ENCODE measurements at places on chromosomes 2 and 18.
A peak's percentile ranks its signal among the peaks of the same experiment; 100 is the strongest.

GRCh38 chr18:69839497-69839896 is 108.2 kb downstream of the CD226 start:
- DNase-seq: no peak

- DNase-seq: no peak
Observed at GRCh38 chr2:127618551-127619202, 27.3 kb upstream of the GPR17 start.

DNA sequence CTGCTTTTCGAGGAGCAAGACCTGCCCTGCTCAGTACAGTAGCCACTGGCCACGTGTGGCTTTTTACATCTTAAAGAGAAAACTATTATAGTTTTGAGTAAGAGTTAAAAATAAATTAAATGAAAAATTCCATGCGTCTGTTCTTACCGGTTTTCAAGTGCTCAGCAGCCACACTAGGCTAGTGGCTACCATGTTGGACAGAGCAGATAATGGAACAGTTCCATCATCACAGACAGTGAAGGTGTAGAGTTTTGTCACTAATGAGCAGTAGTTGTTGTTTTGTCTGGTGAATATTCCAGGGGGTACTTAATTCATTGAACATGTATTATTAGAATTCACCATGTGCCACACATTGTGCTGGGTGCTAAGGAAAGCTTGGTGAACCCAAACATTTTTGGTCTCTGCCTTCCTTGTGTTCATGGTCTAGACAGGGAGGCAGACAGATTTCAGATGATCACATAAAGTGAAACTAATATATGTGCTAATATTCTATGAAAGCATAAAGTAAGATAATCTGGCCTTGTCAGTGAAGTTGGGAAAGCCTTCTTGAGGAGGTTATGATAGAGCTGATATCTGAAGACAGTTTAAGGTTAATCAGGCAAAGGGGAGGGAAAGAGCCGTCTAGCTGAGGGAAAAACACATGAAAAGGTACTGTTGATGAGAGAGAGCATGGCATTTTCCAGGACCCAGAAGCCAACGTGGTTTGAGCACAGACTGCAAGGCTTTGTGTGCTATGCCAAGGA is 1.4 kb downstream of the ALMS1 start:
- DNase-seq: no peak

GRCh38 chr2:66850376-66850775 is 415.5 kb downstream of the MEIS1 start:
- no peak for DNase-seq

DNA sequence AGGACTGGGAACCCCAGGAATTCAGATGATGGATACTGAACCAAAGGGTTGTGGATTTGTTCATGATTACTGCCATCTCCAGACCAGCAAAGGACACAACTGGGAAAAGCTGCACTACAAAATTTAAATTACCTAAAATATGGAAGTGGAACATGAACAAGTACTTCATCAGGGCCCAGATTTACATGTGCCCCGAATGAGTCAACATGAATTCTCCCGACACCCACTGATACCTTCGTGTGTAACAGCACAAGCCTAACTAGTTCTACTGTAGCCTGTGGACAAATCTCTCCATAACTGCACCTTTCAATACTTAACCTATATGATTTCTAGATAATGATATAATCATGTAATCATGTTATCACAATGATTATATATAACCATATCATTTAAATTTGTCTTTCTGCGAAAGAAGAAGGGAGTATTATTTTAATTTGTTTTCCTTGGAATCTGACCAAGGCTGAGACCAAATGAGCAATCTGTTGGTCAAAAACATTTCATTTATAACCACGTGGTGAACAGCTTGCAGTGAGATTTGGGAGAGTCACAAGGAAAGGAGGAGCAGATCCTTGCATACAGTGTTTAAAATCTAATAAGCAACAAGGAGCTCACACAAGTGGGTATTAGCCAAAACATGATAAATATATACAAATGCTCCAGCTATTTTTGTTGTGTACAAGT is 70.5 kb downstream of the CACNB4 start:
- DNase-seq: no peak

GRCh38 chr2:110969696-110970095 is 151.0 kb upstream of the BCL2L11 start:
- DNase-seq: no peak

DNA sequence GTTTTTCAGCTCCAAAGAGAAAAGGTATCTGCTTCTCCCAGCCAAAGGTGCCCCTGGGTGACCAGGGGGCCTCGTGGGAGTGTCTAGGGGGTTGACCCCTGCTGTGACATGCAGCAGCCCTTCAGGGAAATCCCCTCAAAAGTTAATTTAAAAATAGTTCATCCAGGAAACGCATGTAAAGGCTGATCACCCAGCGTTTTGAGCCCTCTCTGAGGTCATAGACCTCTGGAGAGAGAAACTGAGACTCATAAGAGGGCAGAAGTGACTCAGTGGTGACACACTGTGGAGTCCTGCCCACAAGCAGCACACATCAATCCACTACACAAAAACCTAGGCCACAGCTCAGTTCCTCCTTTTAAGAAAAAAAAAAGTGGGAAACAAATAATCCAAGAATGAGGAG is 11.9 kb downstream of the GAL3ST2 start:
- DNase-seq: peak; percentile 57

DNA sequence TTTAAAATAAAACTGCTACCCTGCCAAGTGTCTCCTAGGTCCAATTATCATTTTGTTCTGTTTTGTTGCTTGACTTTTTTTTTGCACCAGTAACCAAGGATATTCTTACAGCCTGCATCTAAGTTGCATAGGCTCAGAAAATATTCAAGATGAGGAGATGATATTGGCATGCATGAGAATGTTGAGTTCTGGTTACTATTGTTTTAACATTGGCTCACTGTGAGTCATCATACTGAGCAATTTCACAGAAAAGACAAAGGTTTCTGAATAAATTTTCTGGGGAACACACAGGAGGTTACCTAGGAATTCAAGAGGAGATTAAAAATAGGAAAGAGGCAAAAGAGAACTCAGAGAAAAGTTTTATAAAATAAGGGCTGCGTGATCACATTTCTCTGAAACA is 84.8 kb upstream of the POU3F3 start:
- DNase-seq: no peak

DNA sequence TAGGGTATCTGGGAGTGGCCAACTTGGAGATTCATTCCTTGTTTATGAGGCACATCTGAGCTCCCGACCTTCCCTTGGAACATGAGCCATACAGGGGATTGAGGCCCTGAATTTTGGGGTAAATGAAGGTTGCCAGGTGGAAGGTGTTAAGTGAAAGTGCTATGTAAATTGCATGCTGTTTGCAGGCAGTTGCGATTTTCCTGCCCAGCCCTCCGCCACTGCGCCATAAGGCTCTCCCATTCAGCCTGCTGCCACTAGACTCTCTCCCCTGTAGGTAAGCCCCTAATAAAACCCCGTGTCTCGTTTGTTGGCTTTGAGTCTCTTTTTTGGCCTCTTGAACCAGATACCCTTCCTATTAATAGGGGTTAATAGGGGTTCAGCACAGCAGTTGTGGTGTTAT is 33.8 kb downstream of the PCARE start:
- no peak for DNase-seq

DNA sequence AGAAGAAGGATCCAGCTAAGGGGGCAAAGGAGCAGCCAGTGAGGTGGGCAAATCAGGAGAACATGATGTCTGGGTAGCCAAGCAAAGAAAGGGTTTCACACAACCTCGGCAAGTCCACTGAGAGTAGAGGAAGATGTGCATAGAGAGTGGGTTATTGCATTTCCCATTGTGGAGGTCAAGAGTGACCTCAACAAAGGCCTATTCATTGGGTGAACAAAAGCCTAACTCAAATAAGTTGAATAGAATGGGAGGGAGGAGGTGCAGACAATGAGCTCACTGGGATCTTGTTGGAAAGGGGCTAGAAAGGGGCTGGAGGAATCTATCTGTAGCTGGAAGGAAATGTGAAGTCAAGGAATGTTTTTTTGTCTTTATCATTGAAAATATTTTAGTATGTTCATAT is 14.0 kb upstream of the PDCL3 start:
- DNase-seq: no peak

GRCh38 chr18:9707381-9708056 is 582 bp upstream of the RAB31 start:
- no peak for DNase-seq

GRCh38 chr2:180733330-180733729 is 247.1 kb upstream of the UBE2E3 start:
- no peak for DNase-seq

GRCh38 chr2:191864628-191865374 is 17.9 kb upstream of the CAVIN2 start:
- DNase-seq: no peak

- DNase-seq: no peak
Observed at GRCh38 chr2:23286758-23287704, 97.9 kb upstream of the KLHL29 start.

DNA sequence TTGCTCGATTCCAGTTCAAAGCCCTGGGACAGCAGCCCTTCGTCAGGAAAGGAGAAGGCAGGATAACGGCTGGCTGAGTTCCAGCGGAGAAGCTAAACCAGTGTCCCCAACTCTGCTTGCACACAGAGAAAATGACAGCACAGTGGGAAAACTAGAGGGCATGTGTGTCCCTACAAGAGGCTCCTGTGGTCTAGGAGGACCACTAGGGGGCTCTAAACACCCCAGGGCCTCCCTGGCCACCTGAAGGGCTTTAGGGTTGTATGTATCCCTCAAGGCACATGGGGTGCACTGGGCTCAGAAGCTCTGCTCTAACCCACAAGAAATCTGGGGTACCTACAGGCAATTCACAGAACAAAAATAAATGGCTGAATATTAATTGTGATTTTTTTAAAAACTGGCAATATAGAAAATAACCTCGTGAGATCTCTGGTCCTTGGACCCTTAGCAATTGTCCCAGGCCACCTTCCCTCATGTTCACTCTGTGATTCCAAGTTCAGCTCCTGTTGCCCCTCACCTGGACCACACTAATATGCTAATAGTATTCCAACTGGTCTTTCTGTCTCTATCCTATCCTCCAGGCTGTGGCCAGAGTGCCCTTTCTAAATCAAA is 17.5 kb downstream of the STAT1 start:
- peak; percentile 37 for DNase-seq

DNA sequence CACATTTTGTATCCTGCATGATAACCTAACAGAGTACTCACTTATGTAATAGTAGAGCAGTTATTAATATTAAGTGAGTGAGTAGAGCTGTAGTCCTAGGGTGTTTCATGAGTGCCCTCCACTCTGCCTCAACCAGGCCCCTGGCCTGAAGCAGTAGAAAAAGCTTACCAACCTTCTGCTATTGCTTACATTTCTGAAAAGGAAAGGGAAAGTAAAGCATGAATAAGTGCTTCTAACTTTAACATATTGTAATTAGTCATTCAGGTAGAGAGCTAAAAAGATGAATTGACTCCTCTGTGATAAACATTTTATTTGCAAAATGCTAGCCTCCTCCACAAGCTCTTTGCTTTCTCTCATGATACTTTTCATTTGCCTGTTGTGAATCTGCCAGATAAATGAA is 94.7 kb upstream of the RPE start:
- DNase-seq: no peak

DNA sequence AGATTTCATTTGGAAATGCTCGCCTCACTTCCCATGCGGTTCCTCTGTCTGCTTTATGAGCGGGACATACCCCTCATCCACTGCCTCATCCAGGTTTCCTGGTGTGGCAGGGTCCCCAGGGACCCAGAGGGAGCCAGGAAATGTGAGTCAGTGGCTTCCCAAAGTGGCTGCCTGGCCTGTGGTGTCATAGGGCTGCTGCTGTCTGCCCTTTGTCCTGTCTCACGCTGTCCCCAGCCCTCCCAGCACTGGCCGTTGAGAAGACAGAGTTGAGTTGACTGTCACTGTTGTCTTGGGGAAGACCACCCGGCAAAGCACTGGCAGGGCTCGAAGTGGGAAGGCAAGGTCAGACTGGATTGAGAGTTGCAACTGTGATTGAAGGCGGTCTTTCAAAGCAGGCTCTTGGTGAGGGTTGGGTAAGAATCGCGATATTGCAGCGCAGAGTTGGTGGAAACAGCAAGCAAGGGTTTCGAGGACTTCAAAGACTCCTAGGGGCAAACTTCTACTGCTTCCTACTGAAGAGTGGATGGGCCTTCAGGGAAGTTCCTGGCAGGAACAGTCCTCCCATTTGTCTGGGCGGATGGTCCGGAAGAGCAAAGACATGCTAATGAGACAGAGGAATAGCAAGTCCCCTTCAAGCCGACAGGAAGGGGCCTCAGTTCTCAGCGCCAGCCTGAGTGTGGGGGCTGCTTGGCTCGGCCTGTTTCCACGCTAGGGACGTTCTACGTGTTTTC is 33.9 kb downstream of the RAB31 start:
- DNase-seq: no peak

- no peak for DNase-seq
Observed at GRCh38 chr2:159573846-159574606, 42.3 kb downstream of the BAZ2B start.

GRCh38 chr2:187580462-187581124 is 26.4 kb upstream of the TFPI start:
- DNase-seq: no peak

DNA sequence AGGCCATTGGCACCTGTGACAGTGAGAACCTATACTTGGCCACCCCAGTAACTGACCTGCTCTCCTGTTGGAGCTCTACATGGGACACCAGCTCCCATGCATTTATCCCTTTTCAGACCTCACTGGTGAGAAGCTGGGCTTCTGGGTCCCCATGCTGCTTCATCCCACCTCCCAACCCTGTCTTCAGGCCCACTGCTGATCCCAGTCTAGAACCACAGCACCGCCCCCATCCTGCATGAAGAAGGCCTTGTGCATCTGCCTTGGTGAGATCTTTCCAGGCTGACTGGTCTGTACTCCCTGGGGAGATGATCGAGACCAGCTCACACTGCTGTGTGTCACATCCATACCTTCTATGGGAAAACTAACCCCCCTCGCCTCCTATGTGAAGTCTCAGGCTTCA is 22.7 kb downstream of the TTC32 start:
- no peak for DNase-seq

DNA sequence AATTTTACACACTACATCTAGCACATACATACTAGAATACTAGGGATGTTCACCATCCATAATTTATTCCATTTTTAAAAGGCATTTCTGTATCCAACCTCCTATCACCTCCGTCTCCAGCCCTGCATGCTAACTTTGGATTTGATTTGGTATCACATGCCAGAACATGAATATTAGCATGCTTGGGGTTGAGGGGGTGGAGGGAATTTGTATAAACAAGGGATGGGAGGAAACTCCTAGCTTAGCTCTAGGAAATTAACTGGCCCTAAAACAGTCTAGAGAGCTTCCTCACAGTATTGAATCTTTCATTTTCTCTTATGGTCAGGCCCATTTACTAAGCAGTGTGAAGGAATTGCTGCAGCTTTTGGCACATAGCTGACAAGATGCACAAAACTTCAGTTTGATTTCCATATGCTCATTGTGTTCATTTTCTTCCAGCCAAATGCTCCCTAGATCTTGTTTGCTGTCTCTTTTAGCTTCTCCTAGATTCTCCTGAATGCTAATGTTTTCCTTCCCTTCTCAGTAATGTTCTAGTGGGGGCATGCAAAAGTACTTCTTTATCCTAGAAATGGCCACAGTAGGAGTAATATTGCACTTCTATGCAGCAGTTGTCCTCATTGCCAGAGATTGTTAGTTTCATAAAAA is 135.2 kb downstream of the VWC2L start:
- DNase-seq: no peak

Data from stimulated activated CD4-positive, alpha-beta T cell treated with anti-CD3 and anti-CD28 coated beads, Interleukin-4, amount 100 ng/mL, for 4 hours (primary cell).